ENCODE measurements at places on chromosomes 6 and 20. TPM values are rescaled to one million over a fixed set of nuclear protein-coding genes. Genes with fewer than 3 reads are reported as not detected.

DNA sequence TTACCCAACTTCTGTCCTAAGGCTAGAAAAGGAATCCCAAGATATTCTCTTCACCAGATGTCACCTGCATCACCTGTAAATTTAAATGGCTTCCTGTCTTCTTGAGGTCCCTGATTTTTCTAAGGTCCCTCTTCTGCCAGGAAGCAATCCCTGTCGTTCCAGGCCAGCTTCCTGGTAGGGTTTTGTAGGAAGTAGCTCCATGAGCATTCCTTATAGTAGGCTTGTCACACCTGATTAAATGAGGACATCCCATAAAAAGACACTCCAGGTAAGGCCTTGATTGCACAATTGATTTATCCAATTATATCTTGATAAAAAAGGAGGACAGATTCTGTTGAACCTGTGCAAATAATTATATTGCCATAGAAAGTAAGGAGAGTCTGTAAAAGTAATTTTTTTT, 8.7 kb downstream of the RAB44 start:
- no peak overlapping the region for H3K4me3 ChIP-seq
- no peaks in the 10 kb centered on the region for H3K27me3 ChIP-seq
- DNase-seq, result no peak
- no peaks in the 10 kb centered on the region for H3K4me1 ChIP-seq
- H3K27ac ChIP-seq, result no peak overlapping the region

- no peak overlapping the region for H3K4me3 ChIP-seq
- DNase-seq, result no peak
- no peaks in the 10 kb centered on the region for H3K36me3 ChIP-seq
- no peak overlapping the region for H3K27ac ChIP-seq
- H3K4me1 ChIP-seq, result no peaks in the 10 kb centered on the region
- no peaks in the 10 kb centered on the region for H3K27me3 ChIP-seq
Measured at GRCh38 chr6:138620630-138621029, 121.3 kb upstream of the NHSL1 start.

DNA sequence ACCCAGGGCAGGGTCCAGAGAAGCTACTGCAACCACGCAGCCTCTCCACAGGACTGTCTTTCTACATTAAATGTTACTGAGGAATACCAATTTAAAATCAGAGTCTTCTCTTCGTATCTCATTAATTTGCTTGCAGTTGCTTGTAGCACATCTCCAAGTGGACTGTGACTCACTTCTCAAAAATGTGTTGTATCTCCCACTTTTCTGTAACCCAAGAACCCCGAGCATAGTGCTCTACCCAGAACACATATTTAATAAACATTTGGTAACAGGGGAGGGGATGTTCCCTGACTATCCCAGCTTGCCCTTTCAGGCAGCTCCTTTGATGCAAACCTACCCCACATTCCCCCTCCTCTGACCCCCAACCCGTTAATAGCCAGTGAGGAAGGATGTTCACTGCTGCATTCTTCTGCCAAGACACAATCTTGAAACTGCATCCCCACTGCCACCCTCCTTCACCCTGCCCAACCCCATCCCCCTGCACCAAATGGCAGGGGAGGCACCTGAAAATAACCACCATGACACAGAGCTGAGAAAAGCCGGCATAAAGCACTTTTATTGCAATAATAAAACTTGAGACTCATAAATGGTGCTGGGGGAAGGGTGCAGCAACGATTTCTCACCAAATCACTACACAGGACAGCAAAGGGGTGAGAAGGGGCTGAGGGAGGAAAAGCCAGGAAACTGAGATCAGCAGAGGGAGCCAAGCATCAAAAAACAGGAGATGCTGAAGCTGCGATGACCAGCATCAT, 24.2 kb downstream of the FKBP1A start:
- peaks cover 26% of the 10 kb centered on the region for H3K4me1 ChIP-seq
- H3K36me3 ChIP-seq, result peaks cover 3% of the 10 kb centered on the region
- no peak overlapping the region for H3K4me3 ChIP-seq
- H3K27ac ChIP-seq, result no peak overlapping the region
- DNase-seq, result no peak

GRCh38 chr6:38310061-38310460, 329.7 kb downstream of the BTBD9 start:
- peaks cover 21% of the 10 kb centered on the region for H3K4me1 ChIP-seq
- H3K4me3 ChIP-seq, result no peak overlapping the region
- no peaks in the 10 kb centered on the region for H3K27me3 ChIP-seq

- H3K27me3 ChIP-seq, result no peaks in the 10 kb centered on the region
- no peaks in the 10 kb centered on the region for H3K36me3 ChIP-seq
- H3K4me1 ChIP-seq, result peaks cover under 1% of the 10 kb centered on the region
Measured at GRCh38 chr20:5061213-5061612, 58.5 kb downstream of the PCNA start.

- no peaks in the 10 kb centered on the region for H3K4me1 ChIP-seq
- no peak for DNase-seq
- H3K27ac ChIP-seq, result no peak overlapping the region
- no peak overlapping the region for H3K4me3 ChIP-seq
Measured at GRCh38 chr6:66328200-66328599, 621.2 kb upstream of the EYS start.

The OPRM1 gene
- polyA plus RNA-seq, result not detected
